ENCODE measurements at places on chromosomes 13 and 19.

DNA sequence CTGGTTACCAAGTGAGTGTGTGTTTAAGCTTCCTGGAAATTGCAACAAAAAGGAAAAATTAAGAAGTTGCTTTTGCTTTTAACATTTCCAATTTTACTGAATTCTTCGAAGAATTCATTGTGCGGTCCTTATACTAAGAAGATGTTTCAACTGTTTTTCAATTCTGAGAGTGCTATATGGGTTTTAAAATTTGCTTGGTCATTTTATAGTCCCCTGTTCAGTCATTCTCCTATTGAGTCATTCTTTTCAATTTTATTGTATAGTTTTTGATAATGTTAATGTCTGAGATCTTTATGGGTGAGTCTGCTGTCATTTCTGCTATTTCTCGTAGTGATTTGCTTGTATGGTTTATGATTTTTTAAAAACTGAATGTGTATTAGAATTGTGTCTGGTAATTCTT lies 26.5 kb downstream of the UBA2 start:
- DNase-seq = no peak

- DNase-seq = no peak
Observed at GRCh38 chr13:110407531-110407930, 100.4 kb downstream of the COL4A2 start.

DNA sequence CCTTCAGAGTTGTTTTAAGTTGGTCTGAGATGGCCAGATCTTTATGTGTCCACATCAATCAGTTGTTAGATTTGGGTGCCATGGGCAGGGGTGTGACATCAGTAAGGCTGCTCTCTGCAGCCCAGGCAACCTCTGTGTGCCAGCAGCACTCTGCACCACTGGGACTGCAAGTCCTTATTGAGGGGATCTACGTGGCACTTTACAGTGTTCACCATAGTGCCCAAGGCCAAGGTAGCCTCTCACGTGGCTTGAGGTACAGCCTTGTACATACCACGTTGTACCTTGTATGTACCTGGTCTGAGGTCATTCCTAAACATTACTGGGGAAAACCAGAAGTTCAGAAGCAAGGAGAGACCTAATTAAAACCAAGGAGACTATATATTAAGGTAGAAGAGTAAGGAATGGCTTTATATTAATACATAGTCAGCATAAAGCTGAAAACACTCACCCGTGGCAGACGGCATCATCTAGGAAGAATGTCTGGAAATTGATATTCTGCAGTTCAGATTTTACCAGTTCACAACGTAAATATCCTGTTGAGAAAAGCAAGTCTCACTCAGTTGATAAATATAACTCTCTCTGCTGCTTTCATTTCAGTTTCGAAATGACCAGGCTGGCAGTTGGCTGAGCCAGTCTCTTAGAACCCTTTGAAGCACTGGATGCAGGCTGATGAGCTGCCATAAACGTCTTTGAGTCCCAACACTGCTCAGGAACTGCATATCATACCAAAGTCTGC lies 128.8 kb downstream of the ZDHHC20 start:
- no peak for DNase-seq

- DNase-seq = no peak
Observed at GRCh38 chr13:60707878-60708277, 310.9 kb downstream of the TDRD3 start.

DNA sequence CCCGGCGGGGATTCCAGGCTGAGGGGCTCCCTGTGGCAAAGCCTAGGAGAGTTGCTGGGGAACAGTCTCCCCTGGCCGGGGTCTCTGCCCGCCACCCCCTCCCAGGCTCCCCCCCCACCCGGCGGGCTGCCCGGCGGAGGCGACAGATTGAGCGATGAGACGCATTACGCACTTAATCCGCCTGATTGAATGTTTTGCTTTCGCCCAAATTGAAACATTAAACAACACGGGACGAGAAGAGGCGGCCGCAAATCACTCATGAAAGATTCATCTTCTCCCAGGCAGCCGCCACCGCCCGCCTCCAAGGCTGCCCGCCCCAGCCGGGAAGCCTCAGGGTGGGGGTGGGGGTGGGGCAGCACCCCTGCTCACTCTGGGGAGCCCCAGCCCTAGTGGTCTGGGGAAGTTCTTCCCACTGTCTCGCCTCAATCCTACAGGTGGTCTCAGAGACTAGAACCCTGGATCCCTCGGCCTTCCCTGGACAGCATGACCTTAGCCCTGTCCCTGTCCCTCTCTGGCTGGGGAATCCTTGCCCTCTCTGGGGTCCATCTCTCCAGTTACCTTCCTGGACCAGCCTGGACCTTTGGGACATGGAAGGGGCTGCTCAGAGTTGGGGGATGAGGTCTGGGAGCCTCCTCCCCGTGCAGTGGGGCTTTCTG lies 7.6 kb upstream of the ERFL start:
- DNase-seq = no peak

GRCh38 chr19:37654118-37654517 lies 1.1 kb downstream of the ZFP30 start:
- no peak for DNase-seq

DNA sequence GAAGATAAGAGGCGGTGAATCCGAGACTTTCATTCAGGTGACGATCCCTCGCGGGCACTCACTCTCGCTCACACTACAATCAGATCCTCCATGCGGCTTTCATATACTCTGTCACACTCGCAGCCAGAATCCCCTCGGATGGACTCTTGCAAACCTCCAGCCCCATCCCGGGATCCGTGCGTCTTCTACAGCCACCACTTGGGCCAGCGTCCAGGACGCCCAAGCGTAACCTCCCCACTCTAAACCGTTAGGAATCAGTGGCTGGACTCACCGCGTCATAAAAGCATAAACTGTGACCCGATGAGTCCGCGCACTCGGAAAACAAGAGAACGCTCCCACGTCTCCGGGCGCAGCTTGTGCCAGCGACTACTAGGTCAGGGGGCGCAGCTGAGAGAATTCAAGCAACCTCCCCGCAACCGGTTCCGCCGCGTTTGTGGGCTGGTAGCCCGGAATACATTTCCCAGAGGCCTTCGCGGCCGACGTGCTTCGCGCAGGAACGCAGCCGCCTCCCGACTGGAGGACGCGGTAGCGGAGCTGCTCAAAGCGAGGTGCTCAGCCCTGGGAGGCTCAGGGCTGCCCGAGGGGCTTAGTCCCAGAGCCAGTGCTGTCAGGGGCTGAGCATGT lies 27.6 kb downstream of the ZNF607 start:
- DNase-seq = peak; percentile 71

- no peak for DNase-seq
Observed at GRCh38 chr19:27860309-27860934, 1352.5 kb downstream of the UQCRFS1 start.

- no peak for DNase-seq
Observed at GRCh38 chr13:94209117-94209516, 270.4 kb downstream of the DCT start.

DNA sequence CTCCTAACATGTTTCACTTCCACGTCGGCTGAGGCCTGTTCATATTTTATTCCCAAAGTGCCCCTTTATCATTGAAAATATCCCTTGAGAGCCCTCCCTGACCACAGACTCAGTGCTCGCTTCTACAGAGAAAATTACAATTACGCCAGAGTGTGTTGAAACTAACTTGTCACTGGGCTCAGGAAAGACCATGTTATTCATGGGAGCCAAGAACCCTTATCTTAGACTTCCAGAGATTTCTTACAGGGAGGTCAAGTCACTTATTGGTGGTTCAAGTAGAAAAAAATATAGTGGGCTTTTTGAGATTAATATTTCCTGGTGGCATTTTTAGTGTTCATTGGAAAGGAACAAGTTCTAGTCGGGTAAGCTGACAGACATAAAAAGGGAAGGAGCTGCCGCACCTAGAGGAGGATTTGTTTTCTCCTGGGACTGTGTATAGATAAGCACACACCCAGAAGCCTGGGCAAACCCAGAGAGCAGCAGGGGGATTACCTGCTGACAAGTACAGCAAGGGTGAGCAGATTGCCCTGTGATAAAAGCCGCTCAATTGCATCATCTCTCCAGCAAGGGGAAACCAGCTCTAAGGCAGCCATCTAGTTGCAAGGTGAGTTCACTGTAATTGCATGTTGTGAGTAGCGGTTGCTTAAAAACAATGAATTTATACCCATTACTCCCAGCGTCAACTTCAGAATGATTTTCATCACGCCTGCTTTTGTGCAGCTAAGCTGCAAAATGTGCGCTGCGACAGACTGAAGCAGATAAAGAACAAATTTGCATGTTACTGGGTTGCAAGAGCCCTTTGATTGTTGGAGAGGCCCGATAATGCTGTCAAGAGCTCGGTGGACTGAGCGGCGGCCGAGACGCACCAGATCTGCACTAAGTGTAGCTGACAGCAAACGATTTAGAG lies 46.2 kb downstream of the DCT start:
- DNase-seq = no peak

DNA sequence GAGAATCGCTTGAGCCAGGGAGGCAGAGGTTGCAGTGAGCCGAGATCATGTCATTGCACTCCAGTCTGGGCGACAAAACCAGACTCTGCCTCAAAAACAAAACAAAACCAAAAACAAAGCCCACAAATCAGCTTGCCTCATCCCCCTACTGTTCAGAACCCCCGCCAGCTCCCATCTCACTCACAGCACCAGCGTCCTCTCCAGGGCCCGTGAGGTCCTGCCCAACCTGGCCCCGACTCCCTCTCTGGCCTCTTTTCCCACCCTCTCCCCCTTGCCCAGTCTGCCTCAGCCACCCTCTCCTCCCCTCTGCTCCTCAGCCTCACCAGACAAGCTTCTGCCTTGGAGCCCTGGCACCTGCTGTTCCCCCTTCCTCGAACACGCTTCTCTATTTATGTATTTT lies 3.8 kb downstream of the SLC8A2 start:
- no peak for DNase-seq

DNA sequence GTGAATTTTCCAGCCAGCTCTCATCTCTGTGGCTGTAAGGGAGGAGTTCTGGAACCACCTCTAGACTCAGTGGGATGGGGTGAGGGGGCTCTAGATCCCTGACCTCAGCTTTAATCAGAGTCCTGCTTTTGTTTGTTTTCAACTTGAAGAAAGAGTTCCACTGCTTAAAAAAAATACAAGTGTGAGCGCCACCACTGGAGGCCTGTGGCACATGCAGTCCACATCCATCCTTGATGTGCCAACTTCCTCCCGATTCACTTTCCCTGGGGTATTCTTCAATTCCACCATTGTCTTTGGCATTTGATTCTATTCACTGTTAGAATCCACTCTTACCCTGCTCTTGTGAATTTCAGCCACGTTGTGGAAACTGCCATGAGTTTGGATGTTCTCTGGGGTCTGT lies 62.4 kb upstream of the GJB6 start:
- no peak for DNase-seq

GRCh38 chr19:11673608-11674041 lies 65.1 kb downstream of the ZNF823 start:
- DNase-seq = no peak

- DNase-seq = no peak
Observed at GRCh38 chr19:28238270-28238820, 974.6 kb downstream of the UQCRFS1 start.

DNA sequence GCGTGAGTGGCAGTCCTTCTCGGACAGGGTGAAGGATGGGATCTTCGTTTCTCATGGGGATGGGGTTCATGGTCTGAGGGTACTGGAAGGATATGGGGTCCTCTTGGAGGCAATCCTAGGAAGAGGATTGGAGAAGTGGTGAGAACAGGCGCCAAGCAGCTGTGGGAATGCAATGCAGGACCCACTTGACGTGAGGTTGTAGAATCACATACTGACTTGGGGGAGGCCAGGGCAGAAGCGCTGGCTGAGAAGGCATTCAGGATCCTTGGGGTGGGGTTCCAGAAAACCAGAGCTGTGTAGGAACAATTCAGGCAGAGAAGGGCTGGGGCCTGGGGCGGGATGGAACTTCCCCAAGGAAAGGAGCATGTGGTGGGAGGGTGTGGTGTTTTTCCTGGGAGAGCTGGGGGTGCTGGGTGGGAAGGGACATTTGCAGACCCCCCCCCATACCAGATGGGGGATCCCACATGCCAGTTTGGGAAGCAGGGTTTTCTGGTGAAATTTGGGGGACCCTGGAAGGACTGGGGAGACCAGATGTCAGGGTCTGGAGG lies 852 bp downstream of the KLK1 start:
- DNase-seq = no peak

- no peak for DNase-seq
Observed at GRCh38 chr13:100483841-100484381, 104.7 kb downstream of the GGACT start.

DNA sequence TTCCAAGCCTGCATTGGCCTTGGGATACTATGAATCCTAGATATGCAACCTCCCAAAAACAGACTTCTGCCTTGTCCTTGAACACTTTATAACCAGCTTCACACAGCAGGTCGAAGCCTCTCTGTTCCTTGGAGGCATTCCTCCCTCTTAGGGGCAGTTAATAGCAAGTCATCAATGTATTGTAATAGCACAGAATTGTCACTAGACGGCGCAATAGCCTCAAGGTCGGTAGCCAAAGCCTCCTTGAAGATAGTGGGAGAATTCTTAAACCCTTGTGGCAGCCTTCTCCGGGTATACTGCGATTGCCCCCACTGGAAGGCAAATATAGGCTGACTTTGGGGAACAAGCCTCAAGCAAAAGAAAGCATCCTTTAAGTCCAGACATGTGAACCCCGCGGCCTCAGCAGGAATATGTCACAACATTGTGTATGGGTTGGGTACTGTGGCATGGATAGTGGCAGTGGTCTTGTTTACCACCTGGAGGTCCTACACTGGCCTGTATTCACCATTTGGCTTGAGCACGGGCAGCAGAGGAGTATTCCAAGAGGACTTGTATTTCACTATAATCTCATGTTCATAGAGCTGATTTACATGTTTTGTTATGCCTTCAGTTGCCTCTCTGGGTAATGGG lies 61.1 kb downstream of the ZNF431 start:
- DNase-seq = no peak

DNA sequence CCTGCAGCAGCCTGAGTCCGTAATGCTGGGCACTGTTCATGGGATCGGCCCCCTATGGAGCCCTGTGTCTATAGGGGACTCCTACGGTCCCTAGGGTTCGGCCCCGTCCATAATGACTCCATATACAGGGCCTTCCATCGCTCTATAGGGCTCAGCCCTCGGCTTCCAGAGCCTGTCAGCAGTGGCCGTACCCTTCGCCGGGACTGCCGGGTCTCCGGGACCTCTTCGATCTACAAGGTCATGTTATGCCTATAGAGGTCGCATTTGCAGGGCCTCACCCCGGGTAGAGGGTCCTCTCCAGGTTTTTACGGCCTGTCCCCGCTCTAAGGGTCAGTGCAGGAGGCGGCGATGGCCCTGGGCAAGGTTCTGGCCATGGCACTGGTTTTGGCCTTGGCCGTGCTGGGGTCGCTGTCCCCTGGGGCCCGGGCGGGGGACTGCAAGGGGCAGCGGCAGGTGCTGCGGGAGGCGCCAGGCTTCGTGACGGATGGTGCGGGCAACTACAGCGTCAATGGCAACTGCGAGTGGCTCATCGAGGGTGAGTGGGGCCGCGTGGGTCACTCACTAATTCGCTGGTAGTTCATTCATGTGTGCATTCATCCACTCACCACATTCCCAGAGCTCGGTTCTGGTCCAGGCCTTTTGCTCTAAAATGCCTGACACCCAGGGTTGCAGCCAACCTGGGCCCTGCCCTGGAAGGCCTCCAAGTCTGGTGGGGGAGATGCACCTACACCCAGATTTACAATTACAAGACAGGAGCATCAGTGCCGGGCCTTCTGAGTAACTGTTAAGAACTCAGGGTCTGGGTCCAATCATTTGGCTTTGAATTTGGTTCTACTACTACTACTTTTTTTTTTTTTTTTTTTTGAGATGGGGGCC lies 699 bp downstream of the MEGF8 start:
- DNase-seq = no peak

- no peak for DNase-seq
Observed at GRCh38 chr13:79533781-79534400, 52.9 kb downstream of the NDFIP2 start.

All from forelimb muscle (tissue), 1 donor.